Renal cortex interstitium (tissue), 15 donors: ENCODE measurements at places on chromosomes 2 and 18.

DNA sequence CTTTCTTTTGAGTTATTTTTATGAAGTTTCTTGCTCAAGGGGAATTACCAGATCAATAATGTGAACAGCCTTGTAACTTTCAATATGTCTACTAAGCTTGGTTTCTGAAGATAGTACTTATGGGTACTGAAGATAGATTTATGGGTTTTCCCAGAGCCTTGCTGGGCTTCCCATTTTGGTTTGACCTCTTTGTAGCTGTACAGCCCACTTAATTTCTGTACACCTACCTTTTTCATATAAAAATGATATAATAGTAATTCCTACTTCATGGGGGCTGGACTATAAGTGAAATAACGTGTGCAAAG is 22.2 kb downstream of the IL1R2 start:
- no peak for DNase-seq

GRCh38 chr2:55422876-55423665 is 3.4 kb upstream of the CCDC88A start:
- DNase-seq: no peak

GRCh38 chr2:69947325-69947931 is 14.0 kb downstream of the ASPRV1 start:
- DNase-seq: no peak

DNA sequence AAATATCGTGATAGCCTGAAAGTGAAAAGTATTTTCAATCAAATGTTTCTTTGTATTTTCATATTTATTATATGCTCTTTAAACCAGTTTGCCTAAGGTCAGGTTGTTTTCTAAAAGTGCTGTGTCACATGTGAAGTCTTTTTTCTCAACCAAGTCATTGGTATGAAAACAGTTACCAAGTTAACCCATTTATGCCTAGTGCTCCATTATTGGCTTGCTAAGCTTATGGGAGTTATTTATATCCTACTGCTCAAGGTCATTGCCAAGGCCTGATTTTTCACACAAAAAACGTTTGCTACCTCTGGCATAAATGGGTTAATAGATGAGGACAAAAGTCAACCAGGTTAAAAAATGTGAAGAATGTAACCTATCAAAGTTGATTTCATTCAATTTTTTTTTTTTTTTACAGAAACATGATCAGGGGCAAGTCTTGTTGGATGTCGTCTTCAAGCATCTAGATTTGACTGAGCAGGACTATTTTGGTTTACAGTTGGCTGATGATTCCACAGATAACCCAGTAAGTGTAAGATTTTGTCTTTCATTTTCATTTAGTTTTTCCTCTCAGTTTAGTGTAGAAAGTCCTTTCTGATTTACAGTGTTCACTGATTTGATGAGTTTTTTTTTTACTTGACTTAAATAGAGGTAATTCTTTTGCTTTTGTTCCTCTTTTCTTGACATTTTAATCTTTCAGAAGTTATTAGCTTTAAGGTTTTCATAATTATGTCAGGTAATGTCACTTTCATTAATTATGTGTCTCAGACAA is 102.6 kb downstream of the PTPN4 start:
- no peak for DNase-seq

DNA sequence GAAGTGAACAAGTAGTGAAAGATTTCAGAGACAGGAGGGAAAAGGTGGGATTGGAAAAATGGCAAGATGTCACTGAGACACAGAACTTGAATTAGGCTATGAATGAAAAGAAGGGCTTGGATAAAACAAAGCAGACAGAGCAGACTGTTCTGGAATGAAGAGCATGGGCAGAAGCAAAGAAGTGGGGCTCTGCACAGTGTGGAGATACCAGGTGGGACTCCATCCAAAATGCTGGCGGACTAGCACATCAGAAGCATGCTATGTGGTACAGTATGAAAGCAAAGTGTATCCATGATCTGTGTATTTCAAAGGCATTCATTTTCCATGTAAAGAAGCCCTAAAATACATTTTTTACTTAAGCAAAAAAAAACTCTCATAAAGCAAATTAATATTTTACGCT is 410.8 kb upstream of the LYPD1 start:
- DNase-seq: no peak

DNA sequence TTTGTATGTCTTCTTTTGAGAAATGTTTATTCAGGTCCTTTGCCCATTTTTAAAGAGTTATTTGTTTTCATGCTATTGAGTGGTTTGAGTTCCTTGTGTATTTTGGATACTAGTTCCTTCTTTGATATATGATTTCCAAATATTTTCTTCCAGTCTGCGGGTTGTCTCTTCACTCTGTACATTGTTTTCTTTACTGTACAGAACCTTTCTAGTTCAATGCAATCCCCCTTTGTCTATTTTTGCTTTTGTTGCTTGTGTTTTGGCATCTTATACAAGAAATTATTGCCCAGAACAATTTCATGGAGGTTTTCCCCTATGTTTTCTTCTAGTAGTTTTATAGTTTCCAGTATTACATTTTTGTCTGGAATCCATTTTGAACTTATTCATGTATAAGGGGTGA is 62.5 kb upstream of the ACVR1C start:
- DNase-seq: no peak

DNA sequence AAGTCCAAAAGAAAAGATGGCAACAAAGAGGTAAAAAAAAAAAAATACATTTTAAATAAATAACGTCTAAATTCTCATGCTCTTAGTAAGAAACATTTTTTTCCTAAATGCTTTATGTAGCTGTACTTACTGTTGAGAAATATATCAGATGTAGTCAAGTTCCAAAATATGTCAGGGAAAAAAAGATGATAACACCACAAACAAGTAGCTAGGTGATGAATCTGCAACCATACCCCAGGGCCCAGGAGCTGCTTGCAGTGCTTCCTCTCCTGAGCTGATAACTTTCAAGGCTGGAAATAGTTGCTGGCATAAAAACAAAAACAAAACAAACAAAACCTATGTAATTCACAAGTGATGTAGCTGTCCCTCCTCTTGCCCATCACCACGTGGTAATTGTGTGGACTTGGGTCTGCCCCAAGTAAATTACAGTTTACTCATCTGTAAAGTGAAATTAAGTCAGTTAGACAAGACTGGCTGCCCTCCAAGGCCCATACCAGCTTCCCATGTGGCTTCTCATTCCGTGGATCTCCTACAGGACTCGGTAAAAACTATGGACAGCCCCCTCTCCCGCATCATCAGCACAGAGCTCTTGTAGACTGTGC is 82.6 kb downstream of the SP100 start:
- DNase-seq: no peak

- DNase-seq: peak; percentile 1
Measured at GRCh38 chr18:72107647-72108383, 436.3 kb downstream of the CBLN2 start.

- no peak for DNase-seq
Measured at GRCh38 chr2:144521686-144522085, 1.8 kb upstream of the ZEB2 start.

GRCh38 chr2:9258953-9259399 is 52.4 kb downstream of the ASAP2 start:
- DNase-seq: no peak

DNA sequence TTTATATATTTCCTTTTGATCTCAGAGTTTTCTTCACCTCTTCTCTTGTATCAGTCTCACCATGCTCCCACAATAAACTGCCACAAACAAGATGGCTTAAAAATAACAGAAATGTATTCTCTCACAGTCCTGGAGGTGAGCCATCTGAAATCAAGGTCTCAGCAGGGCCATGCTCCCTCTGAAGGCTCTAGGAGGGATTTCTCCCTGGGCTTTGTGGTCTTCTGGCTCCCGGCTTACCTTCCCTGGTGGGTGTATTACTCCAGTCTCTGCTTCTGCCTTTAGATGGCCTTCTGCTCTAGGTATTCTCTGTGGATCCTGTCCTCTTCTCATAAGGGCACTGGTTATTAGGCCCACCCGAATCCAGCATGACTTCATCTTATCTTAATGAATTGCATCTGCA is 994.7 kb upstream of the POU3F3 start:
- DNase-seq: no peak

DNA sequence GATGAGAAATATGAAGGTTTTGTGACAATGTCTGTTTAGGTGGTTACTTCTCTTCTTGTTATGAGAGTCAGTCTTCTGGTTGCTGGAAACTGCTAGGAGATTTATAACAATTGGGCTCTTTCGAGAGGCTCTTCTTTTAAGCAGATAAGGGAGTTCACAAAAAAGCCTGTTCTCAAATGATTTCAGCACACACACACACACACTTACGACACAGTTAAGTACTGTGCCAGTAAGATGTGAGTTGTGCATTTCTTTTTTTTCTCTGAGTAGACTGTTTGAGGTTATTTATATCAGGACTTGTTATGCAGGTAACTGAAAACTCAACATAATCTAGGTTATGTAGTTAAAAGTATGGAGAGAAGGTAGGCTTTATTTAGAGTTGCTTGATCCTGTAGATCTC is 49.8 kb downstream of the MSH2 start:
- DNase-seq: no peak

- DNase-seq: no peak
Measured at GRCh38 chr18:74084184-74084855, 63.3 kb downstream of the FBXO15 start.
